Activated CD4-positive, alpha-beta T cell treated with anti-CD3 and anti-CD28 coated beads, Interleukin-2, amount 10 ng/mL, durations not matched to agents 7 days and 5 days (primary cell): ENCODE measurements at places on chromosomes 7 and 10. TPM values are rescaled to one million over a fixed set of nuclear protein-coding genes. Genes with fewer than 3 reads are reported as not detected.

DNA sequence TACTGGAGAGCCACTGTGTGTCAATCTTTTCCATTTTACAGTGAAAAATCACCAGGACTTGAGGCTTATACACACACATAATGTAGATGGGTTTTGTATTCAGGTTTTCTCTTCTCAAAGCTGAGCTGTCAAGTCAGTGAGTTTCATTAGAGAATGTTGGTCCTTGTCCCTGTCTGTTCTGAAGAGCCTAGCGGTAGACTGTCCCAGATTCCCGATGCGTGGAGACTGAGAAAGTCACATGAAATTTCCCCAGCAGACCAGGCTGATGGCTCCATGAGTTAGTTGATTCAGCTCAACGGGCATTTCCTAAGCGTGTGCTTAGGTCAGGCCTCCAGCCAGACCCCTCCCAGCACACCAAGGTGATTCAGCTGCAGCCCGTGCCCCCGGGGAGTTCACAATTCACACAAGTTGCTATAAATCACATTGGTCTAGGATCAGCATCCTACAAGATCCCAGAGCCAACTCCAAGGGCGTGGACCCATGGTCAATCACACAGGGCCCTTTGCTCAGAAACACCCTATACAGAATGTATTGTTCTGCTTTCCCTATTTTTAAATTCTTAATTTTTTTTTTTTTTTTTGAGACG, 17.2 kb downstream of the CHST15 start:
- DNase-seq, result no peak

Gene GIMAP6
- 105 TPM for total RNA-seq

Gene NUTM2E
- 0.92 TPM for total RNA-seq

DNA sequence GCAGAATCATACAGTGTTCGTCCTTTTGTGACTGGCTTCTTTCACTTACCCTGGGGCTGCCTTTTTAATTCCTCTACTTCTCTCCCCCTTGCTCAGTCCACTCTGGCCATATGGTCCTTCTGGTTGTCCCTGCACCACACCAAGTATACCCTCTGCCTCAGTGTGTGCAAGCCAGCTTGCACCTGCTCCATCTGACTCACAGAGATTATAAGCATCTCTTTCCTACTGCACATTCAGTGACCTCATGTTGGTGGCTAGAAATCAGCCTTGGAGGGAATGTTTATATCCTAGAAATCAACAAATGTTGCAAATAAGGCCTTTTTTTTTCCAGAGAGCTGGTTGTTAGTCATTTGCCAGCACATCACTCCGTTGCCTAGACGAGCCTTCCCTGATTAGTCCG, 67.5 kb upstream of the C10orf90 start:
- DNase-seq, result no peak

Gene TEX36
- total RNA-seq, result not detected

DNA sequence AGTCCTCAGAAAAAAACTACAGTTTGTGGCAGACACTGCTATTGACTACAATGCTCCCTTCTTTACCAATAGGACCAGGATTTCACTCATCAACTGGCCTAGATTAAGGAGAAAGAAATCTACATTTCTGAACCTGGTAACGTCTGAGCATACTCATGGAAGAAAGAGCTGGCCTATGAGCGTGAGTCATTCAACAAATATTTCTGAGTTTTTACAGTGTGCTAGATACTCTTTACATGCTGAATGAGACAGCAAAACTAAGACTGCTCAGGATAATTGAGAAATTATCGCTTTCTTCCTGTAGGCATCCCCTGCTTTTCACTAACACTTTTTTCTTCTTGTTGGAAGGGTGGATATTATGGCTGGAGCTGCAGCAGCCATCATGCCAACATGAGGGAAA, 609.7 kb downstream of the TNS3 start:
- DNase-seq, result no peak

DNA sequence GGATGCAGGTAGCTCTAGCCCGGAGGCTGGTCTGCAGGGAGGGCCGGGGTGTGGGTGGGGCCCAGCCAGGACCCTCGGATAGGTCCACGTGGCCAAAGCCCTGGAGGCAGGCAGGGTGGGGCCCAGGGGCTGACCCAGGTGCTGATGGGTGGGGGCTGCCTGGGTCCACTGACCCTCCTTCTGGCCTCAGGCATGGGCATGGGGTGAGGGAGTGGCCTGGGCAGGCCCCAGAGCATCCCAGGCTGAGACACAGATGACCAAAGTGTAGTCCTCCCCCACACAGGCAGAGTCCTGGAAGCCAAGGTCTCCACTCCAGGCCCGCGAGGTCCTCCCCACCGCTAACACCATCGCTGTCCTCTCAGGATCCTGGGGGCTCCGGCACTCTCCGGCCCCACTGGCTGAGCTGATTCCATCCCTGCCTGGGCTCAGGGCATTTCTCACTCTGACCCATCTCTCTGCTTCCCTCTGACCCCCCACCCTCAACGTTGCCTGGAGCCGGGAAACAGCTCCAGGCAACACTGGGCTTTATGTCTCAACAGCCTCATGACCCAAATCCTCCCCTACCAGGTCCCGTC, 20.7 kb upstream of the PPP2R2D start:
- DNase-seq, result no peak

Gene THNSL1
- total RNA-seq, result 2.6 TPM

GRCh38 chr10:102741726-102742237, 2.0 kb upstream of the WBP1L start:
- no peak for DNase-seq

DNA sequence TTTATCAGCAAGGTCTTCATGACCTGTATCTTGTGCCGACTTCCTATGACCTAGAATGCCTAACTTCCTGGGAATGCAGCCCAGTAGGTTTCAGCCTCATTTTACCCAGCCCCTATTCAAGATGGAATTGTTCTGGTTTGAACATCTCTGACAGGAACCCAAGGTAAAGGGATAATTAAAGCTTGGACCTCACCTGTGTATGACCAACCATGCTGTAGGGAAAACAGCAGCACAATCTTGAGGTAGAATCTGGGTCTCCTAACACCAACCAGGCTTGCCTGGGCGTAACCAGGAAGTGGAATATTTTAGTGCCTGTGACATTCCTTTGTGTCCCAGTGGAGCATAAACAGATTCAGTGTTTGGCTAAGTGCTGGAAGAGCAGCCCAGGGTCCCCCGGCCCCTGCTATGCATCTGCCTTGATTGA, 94.1 kb downstream of the PFKFB3 start:
- no peak for DNase-seq

DNA sequence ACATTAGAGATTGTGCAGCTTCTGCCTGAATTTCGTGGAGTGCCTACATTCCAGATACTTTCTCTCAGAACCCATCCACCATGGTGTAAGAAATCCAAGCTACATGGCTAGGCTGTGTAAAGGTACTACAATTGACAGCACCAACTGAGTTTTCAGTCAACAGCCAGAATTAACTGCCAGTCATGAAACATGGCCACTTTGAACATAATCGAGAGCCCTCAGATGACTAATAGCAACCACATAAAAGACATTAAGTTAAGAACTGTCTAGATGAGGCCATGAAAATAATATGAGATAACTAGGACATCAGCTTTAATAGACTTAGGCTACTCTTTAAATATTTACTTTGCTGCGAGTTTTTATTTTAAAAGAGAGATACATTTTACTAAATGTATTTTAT, 1106.8 kb upstream of the LRRTM3 start:
- no peak for DNase-seq

Gene ATXN7L1
- 23.8 TPM for total RNA-seq

- DNase-seq, result no peak
These were observed 28.6 kb downstream of the EEPD1 start for GRCh38 chr7:36181668-36182067.

DNA sequence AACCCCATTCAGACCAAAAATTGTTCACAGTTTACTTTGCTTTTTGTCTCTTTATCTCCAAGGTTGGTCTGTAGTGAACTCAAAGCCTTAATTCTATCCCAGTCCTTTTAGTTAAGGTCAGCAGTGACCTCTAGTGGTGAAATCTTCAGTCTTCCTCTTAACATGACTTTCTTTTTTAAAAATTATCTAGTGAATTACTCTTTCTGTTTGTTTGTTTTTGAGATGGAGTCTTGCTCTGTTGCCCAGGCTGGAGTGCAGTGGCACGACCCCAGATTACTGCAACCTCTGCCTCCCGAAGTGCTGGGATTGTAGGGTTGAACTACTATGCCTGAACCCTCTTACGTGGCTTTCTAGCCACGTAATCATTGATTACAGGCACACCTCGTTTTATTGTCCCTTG, 25.0 kb downstream of the ZNF487 start:
- peak; percentile 78 for DNase-seq

Gene NKX6-2
- not detected for total RNA-seq
